ENCODE measurements at places on chromosomes 3 and 15. TPM values are rescaled to one million over a fixed set of nuclear protein-coding genes. Genes with fewer than 3 reads are reported as not detected.

HCLS1 gene
- total RNA-seq: 200 TPM

DNA sequence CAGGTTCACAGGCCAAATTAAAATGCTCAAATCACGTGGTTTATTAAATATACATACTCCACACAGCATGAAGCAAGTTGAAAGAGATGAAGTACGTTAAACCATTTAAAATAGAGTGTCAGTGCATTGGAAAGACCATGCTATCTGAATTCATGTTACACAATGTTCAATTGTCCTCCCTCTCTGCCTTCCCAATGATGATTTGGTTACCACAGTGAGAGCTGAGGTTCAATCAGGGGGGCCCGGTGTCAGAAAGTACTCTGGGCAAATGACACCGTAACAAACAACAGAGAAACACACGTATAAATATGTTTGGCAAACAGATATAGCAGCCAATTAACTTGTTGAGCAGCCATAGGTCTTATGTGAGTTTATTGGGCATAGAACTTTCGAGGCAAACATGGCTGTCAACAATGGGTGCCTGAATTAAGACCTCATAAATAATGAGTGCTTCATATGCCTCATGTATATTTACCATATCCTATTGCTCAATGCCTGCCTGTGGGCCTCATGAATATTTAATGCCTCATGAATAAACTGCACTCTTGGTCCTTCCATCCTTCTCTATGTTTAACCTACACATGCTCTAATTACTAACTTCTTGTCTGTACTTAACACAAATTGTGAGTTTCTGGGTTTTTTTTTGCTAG, 641.5 kb downstream of the PLOD2 start:
- no peak overlapping the region for H3K4me3 ChIP-seq
- no peak for DNase-seq
- no peaks in the 10 kb centered on the region for H3K36me3 ChIP-seq

- no peak for DNase-seq
- H3K27ac ChIP-seq: no peak overlapping the region
- H3K36me3 ChIP-seq: no peaks in the 10 kb centered on the region
- H3K27me3 ChIP-seq: peaks cover 8% of the 10 kb centered on the region
- H3K4me3 ChIP-seq: no peak overlapping the region
Measured at GRCh38 chr3:159894386-159894785, 94.2 kb upstream of the IL12A start.

GRCh38 chr3:56059731-56060130, 408.5 kb downstream of the ERC2 start:
- no peak for DNase-seq
- no peak overlapping the region for H3K4me3 ChIP-seq
- H3K27ac ChIP-seq: no peak overlapping the region
- no peaks in the 10 kb centered on the region for H3K27me3 ChIP-seq
- H3K36me3 ChIP-seq: no peaks in the 10 kb centered on the region

GRCh38 chr3:190455828-190456227, 6.1 kb upstream of the TMEM207 start:
- peaks cover 15% of the 10 kb centered on the region for H3K27me3 ChIP-seq
- no peak overlapping the region for H3K4me3 ChIP-seq
- DNase-seq: no peak
- no peak overlapping the region for H3K27ac ChIP-seq
- no peaks in the 10 kb centered on the region for H3K4me1 ChIP-seq

- H3K27ac ChIP-seq: no peak overlapping the region
- peaks cover 8% of the 10 kb centered on the region for H3K27me3 ChIP-seq
- no peak for DNase-seq
- no peak overlapping the region for H3K4me3 ChIP-seq
- no peaks in the 10 kb centered on the region for H3K36me3 ChIP-seq
Measured at GRCh38 chr3:192847941-192848340, 69.7 kb downstream of the MB21D2 start.

DNA sequence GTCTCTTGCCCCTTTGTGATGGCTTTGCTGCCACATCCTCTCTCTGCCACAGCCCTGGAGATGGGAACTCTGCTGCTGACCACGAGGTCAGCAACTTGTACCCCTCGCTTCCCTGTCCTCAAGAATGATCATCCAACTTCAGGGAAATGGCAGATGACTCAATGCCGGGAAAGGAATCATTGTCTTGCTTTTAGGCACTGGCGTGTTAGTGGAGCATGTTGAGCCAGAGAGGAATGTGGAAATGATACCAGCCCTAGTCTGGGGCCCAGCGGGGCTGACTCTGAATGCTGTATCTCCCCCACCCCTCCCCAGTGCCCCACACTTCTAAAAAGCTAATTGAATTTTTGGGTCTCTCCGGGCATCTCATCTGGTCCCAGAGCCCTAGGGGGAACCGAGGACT, 184.9 kb upstream of the BHLHE40 start:
- peaks cover 30% of the 10 kb centered on the region for H3K36me3 ChIP-seq
- H3K27me3 ChIP-seq: no peaks in the 10 kb centered on the region
- H3K4me3 ChIP-seq: no peak overlapping the region

LRRC31 gene
- total RNA-seq: not detected

HIGD2B gene
- total RNA-seq: not detected

CDCP1 gene
- total RNA-seq: 3.7 TPM

PBRM1 gene
- 57.6 TPM for total RNA-seq

- no peaks in the 10 kb centered on the region for H3K27me3 ChIP-seq
- peak overlapping the region; percentile 93 for H3K27ac ChIP-seq
- peak; percentile 84 for DNase-seq
- H3K36me3 ChIP-seq: peaks cover 32% of the 10 kb centered on the region
- H3K4me3 ChIP-seq: peak overlapping the region; percentile 30
- peaks cover 64% of the 10 kb centered on the region for H3K4me1 ChIP-seq
Measured at GRCh38 chr3:49415931-49416601, 3.8 kb downstream of the TCTA start.

DNA sequence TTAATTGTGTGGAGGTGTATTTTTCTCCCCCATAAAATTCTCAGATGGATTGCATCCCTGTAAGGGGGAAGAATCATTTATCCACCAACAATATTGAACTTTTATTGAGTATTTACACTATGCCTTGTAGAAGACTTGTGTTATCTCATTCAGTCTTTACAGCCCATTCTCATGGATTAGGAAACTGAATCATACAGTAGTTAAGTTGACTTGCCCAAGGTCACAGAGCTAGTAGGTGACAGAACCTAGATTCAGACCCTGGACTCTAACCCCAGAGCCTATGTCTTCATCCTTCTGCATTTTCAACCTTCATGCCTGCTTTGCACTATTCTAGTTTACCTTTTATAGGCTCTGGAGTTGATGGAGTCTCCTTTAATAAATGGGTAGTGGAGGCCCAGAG, 226.8 kb downstream of the LPP start:
- peaks cover 9% of the 10 kb centered on the region for H3K4me1 ChIP-seq
- no peak overlapping the region for H3K4me3 ChIP-seq
- H3K27me3 ChIP-seq: no peaks in the 10 kb centered on the region
- no peak overlapping the region for H3K27ac ChIP-seq

- H3K4me1 ChIP-seq: peaks cover 12% of the 10 kb centered on the region
- peak overlapping the region; percentile 26 for H3K27ac ChIP-seq
- H3K4me3 ChIP-seq: peak overlapping the region; percentile 52
- H3K27me3 ChIP-seq: peaks cover 6% of the 10 kb centered on the region
- no peaks in the 10 kb centered on the region for H3K36me3 ChIP-seq
Measured at GRCh38 chr3:120559242-120560061, 36.7 kb upstream of the NDUFB4 start.

- no peaks in the 10 kb centered on the region for H3K27me3 ChIP-seq
- peaks cover 26% of the 10 kb centered on the region for H3K4me1 ChIP-seq
- H3K4me3 ChIP-seq: no peak overlapping the region
- H3K36me3 ChIP-seq: peaks cover 67% of the 10 kb centered on the region
- no peak for DNase-seq
Measured at GRCh38 chr3:9746330-9746729, 3.4 kb upstream of the OGG1 start.

PP2D1 gene
- total RNA-seq: not detected

DNA sequence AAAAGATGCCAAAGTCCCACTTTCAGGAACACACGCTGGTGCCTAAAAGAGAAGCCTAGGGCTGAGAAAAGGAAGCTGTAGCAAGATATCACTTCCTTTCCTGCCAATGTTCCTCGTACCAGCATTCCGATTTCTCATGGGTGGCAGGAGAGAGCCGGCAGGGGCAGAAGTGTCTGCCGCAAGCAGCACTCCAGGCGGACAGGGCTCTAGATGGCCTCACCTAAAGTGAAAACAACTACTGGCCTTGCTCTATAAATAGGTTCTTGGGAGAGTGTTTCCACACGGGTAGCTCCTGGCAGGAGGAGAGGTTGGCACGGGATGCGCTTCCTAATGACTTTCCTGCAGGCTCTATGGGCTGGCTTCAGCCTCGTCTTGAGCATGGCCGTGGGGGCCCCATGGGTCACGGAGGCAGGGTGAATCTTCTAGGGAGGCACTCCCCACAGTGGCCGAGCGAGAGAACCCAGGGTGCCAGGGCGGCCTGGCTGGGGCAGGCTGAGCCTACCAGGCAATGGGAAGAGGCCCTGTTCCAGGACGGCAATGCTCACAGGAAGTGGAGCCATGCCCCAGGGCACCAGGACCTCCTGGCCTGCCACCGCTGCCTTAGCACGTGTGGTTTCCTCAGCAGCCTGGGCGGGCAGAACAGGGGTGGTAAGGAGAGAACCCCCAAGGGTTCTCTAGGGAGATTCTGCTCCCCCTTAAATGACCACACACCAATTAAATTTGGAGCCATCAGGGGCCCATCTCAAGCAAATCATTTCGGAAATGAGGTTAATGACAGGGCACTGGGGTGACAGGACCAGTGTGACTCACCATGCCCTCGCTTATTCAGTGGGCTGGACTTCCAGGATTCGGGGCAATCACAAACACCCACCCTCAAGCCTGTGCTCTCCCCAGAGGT, 14.6 kb upstream of the DUSP7 start:
- no peak overlapping the region for H3K27ac ChIP-seq
- H3K4me1 ChIP-seq: no peaks in the 10 kb centered on the region
- H3K27me3 ChIP-seq: no peaks in the 10 kb centered on the region
- H3K36me3 ChIP-seq: no peaks in the 10 kb centered on the region
- no peak overlapping the region for H3K4me3 ChIP-seq

GRCh38 chr3:126135071-126135405, 45.3 kb downstream of the ALDH1L1 start:
- H3K36me3 ChIP-seq: no peaks in the 10 kb centered on the region
- no peak overlapping the region for H3K4me3 ChIP-seq
- peaks cover 15% of the 10 kb centered on the region for H3K27me3 ChIP-seq

- DNase-seq: peak; percentile 89
- H3K27ac ChIP-seq: no peak overlapping the region
- H3K36me3 ChIP-seq: no peaks in the 10 kb centered on the region
- H3K4me3 ChIP-seq: no peak overlapping the region
- no peaks in the 10 kb centered on the region for H3K4me1 ChIP-seq
- H3K27me3 ChIP-seq: no peaks in the 10 kb centered on the region
Measured at GRCh38 chr15:101088788-101089578, 162.9 kb downstream of the CHSY1 start.

IMPDH2 gene
- 515 TPM for total RNA-seq

CCDC191 gene
- total RNA-seq: 2.2 TPM

GRCh38 chr3:123154020-123154985, 47.4 kb upstream of the SEC22A start:
- H3K27me3 ChIP-seq: no peaks in the 10 kb centered on the region
- H3K4me1 ChIP-seq: no peaks in the 10 kb centered on the region
- no peak overlapping the region for H3K4me3 ChIP-seq
- H3K27ac ChIP-seq: no peak overlapping the region
- peaks cover 48% of the 10 kb centered on the region for H3K36me3 ChIP-seq
- no peak for DNase-seq

KNL1 gene
- 26.2 TPM for total RNA-seq

DNA sequence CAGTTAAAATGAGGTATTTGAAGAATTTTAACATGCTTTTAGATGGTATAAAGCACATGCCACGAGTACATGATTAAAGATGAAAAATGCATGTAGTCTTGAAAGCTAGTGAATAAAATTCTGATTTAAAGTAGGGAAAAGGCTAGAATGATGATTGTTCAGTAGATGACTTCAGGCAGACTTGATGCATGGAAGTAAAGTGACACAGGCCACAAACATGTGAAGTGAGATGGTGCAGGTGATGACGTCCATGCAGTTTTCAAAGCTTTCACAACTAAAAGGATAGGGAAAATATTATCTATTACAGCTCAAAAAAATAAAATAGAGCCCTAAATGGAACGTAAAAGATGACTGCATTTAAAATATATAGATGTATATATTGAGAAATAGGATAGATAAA, 140.9 kb downstream of the TFG start:
- no peaks in the 10 kb centered on the region for H3K36me3 ChIP-seq
- peaks cover 4% of the 10 kb centered on the region for H3K4me1 ChIP-seq
- no peak overlapping the region for H3K4me3 ChIP-seq
- H3K27me3 ChIP-seq: no peaks in the 10 kb centered on the region
- H3K27ac ChIP-seq: no peak overlapping the region

Measured in activated CD4-positive, alpha-beta T cell treated with anti-CD3 and anti-CD28 coated beads for 36 hours (primary cell).